ENCODE measurements at places on chromosomes 11 and 22.

DNA sequence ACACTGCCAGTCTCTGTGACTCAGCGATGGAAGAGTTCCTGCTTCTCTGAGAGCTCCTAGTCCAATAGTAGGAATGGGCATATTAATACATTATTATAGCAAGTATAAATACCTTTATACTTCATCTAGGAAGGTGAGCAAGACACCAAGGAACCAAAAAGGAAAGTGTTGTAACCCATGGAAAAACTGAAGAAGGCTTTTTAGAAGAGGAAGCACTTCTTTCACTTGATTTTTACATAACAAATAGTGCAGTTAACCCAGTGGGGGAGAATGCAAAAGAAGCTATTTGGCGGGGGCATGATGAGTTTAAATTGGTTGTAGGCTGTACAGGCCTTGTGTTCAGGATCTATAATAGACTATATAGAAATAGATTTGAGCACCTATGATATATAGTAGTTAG is 31.2 kb upstream of the C11orf87 start:
- no peak for DNase-seq

DNA sequence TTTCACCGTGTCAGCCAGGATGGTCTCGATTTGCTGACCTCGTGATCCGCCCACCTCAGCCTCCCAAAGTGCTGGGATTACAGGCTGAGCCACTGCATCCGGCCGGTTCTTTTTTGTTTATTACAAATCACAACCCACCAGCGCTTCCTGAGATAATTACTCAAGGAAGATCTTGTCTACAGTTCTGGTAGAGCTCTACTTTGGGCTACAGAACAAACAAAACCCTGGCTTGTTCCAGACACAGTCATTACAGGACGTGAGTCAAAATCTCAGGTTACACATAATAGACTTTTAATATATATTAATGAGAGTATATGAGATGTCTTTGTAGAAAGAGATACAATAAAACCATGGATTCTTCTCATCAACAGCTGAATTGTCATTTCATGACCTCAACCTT is 42.8 kb upstream of the NUP50 start:
- no peak for DNase-seq

DNA sequence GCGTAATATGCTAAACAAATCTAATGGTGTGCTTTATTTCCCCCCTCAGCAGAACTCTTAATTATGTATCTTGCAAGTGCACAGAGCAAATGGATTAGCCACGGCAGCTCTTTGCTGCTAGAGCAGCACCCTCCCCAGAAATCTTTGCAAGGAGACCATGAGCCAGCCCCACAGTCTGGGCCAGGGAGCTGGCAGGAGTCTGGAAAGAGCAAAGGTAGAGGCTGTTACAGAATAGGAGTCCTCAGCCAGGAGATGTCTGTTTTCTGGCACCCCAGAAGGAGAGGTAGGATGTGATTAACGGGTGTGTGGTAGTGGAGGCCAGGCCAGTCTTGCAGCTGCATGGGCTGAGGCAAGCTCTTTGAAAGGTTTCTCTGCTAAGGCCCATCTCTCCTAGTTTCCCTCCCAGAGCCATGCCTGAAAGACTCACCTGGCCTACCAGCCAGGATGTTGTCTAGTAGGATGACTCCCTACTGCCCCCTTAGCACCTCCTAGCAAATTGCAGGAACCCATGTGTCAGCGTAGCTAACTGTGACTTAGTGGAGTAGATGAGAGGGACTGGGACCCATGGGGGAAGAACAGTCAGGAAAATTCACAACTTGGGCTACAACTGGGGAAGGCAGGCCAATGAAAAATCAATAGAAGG is 557.2 kb downstream of the BUD13 start:
- no peak for DNase-seq

- no peak for DNase-seq
These were observed 5.7 kb downstream of the ZP1 start for GRCh38 chr11:60872961-60873524.

DNA sequence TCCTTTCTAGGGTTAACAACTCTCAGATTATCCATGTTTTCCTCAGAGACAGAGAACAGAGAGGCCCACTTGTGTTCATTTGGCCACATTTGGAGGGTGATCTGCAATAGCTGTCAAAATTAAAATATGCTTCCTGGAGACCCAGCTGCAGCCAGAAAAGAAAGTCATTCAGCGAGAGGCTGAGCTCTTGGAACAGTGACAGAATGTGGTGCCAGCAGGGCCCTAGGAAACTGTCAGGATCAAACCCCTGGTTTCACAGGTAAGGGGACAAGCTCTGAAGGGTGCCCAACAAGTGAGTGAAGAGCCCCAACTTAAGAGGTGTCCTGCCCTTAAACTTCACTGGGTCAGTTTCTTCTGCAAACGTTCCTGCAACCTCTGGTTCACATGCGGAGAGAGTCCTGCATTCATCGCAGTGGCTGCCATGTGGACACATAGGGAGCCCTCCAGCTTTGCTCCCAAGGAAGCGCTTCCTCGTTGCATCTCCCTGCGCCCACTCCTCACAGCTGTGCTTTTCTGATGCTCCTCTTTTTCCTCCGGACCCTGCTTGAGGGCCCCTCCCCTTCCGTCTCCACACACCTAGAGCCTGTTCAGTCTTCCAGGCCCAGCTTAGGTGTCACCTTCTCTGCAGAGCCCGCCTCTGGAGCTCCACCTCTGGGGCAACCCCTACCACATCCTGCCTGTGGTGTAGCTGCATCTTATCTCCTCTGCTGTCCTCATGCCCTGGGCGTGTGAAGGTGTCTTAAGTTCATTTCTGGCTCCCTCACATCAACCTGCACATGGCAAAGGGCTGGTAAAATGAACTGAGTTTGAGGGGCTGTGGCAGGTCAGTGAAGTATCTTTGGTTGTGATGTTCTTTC is 3.9 kb downstream of the UCP3 start:
- no peak for DNase-seq
